ENCODE measurements at places on chromosomes 5 and 9.

DNA sequence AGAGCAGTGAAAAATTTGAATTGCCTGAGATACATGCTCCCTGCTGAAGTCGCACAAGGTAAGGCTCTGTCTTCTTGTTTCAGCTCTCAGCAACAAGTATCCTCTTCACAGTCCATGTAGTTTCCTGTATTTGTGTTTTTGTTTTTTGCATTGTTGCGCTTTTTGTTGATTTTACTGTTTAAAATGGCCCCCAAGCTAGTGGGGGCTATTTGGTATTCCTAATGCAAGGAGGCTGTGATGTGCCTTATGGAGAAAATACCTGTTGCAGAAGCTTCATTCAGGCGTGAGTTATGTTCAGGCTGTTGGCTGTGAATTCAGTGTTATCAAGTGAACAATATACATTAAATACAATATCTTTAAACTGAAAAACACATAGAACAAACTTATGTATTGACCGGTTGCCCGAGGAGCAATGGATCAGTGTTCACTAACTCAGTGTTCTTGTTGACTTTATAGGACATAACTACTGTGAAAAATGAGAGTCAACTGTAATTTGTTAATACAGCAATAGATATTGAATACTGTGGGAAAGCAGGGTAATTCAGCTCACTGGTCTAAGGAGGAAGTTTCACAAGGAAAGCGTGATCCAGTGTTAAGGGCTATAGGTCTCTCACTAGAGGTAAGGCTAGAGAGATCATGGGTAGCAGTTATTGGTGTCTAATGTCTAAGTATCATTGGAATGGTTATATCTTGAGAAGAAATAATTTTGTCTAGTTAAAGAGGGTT, 150.5 kb downstream of the GCNT1 start:
- no peak for DNase-seq

DNA sequence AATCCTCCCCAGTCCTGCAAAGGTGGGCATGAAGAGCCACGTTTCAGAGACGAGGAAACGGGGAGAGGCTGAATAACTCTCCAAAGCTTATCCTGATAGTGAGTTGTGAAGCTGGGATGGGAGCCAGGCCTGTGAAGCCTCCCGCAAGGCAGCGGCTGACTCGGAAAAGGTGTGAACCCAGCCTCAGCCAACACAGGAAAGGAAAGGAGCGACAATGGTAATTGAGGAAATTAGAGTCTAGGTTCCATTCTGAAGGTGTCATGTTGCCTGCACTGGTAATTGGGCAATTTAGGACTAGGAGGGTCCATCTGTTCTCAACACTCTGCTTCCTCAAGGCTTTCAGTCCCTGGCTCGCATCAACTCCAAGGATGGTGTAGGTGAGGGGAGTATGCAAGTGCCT, 83.4 kb downstream of the LIFR start:
- no peak for DNase-seq

- no peak for DNase-seq
These were observed 104.6 kb downstream of the PCSK5 start for GRCh38 chr9:75995066-75995465.

GRCh38 chr5:9903801-9904200, 273.6 kb upstream of the TAS2R1 start:
- peak; percentile 89 for DNase-seq

DNA sequence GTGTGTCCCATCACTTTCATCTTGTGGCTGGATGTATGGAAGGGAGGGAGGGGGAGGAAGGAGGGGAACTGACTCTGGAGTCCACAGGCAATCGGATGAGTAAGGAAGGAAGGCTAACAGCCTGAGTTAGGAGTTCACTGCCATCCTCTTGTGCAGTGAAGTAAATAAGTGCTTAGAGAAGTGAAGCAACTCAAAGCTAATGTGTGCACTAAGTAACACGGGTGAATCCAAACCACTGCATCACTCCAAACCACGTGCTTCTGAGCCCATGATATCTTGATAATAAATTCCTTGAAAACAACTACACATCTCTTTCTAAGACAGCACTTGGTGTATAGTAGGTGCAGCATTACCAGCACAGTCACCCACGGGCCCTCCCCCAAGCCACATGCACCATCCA, 69.6 kb upstream of the OLFM1 start:
- DNase-seq: no peak

DNA sequence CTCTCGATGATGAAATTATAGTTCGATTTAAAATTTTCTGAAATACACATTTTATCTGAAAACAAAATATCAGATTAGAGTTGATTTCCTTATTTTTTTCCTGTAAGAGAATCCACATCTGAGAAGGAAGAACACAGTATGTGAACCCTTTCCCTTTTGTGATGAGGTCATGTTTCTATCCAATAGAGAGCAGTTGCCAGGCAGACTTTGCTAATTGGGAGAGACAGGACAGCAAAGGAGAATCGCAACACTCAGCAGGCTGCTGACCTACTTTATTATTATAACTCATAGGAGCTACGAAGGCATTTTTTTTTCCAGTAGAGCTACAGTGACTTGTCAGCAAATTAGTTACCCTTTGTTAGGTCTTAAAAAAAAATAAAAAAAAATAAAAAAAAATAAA, 242.1 kb downstream of the HCN1 start:
- peak; percentile 0 for DNase-seq

- peak; percentile 76 for DNase-seq
These were observed 169.5 kb downstream of the RGS3 start for GRCh38 chr9:113632776-113633590.

DNA sequence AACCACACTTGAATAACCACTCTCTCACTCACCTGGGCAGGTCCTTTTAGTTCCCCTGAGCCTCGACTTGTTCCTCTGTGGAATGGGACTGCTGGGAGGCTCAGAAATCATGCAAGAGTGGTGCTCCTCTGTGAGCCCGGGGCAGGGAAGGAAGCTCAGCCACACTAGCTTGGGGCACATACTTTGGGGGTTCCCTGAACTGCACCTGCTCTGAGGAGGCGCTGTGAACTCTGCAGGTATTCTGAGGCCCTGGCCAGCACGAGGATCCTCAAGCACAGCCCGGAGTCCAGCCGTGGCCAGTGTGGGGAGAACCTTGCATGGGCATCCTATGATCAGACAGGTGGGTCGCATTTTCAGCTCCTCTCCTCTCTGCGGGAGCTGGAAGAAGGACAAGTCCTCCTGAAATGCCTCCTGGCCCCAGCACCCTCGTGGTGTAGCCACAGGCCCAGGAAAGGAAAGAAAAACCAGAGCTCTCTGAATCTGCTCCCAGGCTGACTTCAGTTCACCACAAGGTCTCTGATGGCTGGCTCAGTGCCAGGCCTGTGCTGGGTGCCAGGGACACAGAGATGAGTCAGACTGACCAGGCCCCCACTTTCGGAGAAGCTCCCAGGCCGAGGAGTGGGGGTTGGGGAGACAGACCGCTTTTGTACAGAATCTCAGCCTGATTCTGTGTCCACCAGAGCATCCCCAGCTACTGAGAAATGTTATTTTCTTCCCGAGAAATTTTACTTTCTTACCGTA, 11.9 kb downstream of the GLIPR2 start:
- DNase-seq: peak; percentile 99

GRCh38 chr9:72945391-72945790, 7.5 kb downstream of the ALDH1A1 start:
- DNase-seq: no peak

- no peak for DNase-seq
These were observed 5.0 kb downstream of the LMX1B start for GRCh38 chr9:126618585-126619360.

DNA sequence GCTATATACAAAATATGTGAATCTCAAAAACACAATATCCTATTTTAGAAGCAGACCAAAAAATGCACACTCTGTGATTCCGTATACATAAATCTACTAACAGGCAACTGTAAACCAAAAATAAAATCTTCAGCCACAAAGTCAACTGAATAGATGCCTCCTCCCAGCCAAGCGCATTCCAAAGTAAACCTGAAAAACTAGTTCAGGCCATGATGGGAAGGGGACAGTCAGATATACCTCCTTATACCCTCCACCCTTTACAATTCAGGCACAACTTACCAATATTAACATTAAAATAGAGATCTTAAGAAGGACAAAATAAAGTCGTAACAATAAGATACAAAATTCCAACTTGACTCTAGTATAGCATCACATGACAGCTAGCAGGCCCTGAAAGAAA, 1604.5 kb upstream of the NUDT12 start:
- no peak for DNase-seq

- DNase-seq: no peak
These were observed 364.1 kb downstream of the SPOCK1 start for GRCh38 chr5:137134920-137135532.

DNA sequence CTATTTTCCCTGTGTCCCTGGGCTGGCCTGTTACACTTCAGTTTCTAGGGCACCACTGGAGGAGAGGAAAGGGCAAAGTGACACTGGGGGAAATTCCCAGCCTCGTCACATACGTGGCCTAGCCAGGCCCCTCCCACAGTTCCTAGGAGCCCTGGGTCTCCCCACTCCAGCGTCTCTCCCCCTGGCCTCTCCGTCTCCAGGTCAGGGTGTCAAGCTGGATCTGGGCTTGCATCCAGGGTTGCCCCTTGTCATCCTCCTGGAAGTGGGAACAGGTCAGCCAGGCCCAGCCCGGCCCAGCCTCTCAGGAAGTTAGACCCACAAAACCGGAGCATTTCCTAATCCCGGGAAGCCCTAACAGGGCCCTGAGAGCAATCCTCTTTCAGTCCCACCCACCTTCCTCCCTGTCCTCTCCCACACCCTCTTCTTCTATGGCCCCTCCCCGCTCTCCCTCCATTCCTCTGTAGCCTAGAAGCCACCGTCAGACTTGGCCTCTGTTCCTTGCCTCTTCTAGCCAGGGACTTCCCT, 4.7 kb upstream of the TNIP1 start:
- DNase-seq: no peak

DNA sequence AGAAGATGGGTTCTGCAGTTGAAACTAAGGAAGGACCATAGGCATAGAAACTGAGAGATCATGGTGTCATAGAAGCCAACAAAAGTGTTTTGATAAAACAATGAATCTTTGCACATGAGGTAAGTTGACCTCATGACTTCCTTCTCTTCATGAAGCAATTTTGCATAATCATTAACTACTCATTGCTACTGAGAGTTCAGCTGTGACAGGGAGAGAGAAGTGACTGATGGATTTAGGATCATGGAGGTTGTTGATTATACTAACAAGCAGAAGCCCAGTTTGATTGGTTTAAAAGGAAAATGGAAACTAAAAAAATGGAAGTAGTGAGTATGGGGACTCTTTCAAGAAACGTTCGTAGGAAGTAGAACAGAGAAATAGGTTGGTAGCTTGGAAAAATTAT, 51.2 kb downstream of the PARP8 start:
- DNase-seq: no peak

GRCh38 chr9:136665704-136666371, 3.1 kb downstream of the EGFL7 start:
- DNase-seq: no peak

GRCh38 chr5:67960939-67961338, 254.6 kb upstream of the PIK3R1 start:
- DNase-seq: peak; percentile 3

DNA sequence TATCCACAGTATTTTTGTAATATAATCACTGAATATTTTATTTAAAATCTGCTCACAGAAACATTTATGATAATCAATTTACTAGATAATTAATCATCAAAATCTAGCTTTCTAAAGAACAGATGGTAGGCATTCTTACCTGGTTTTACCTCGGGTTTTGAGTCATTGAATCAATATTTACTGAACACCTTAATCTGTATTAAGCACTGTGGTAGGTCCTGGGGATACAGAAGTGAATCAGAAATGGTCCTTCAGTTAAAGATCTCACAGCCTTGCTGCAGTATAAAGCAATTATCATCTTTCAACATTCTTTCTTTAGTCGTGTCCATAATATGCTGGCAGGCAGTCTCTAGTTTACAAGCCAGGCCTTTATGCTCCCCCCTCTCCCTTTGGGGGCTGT, 2.0 kb upstream of the MEIKIN start:
- no peak for DNase-seq

DNA sequence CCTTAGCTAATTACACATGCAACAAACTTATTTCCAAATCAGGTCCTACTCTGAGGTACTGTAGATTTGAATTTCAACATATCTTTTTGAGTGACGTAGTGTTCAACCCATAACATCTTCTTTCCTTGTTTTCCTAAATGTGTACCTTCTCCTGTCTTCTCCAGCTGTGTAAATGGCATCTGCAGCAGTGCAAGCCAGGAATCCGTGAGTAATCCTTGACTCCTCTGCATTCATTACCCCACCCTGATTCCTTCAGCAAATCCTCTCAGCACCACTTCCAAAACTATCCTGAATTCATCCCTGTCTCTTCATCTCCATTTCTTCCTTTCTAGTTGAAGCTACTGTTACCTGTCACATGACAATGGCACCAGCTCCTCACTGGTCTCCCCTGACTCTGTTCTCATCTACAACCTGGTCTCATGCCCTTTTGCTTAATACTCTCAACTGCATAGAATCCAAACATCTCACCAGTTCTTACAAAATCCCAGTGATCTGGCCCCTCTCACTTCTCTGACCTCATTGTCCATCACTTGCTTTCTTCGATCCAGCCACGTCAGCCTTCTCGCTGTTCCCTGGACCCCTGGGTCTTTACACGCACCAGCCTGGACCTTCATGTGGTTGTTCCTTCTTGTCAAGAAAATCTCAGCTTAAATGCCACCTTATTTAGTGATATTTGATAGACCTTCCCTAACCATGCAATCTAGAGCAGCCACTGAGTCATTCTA, 14.6 kb upstream of the TRAF1 start:
- peak; percentile 50 for DNase-seq

DNA sequence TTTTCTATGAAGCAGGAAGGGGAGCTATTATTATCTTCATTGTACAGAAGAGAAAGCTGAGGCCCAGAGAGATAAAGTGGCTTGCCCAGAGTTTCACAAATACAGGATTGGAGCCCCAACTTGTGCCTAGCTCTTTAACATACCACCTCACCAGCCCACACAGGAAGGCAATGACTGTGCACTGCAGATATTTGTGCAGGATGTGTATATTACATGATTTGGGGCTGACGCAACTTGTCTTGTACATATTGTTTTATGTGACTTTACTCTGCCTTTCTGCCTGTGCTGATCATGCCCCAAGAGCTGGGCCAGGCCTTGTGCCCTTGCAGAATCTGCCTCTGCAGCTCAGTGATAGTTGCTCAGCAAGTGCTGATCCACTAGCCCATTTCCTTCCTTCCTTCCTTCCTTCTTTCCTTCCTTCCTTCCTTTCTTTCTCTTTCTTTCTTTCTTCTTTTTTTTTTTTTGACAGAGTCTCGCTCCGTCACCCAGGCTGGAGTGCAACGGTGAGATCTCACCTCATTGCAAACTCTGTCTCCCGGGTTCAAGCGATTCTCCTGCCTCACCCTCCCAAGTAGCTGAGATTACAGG, 106.6 kb upstream of the TBCA start:
- DNase-seq: peak; percentile 75

- no peak for DNase-seq
These were observed 14.0 kb downstream of the SLC6A3 start for GRCh38 chr5:1431021-1431811.

- no peak for DNase-seq
These were observed 24.0 kb downstream of the TRIP13 start for GRCh38 chr5:916441-917293.

Measured in EH (cell line).